ENCODE measurements at places on chromosomes 6 and 20. TPM values are rescaled to one million over a fixed set of nuclear protein-coding genes. Genes with fewer than 3 reads are reported as not detected.
A peak's percentile ranks its signal among the peaks of the same experiment; 100 is the strongest.

GRCh38 chr6:82588020-82588419 is 224.4 kb downstream of the TPBG start:
- no peak overlapping the region for H3K27ac ChIP-seq
- H3K36me3 ChIP-seq: no peaks in the 10 kb centered on the region
- H3K4me1 ChIP-seq: peaks cover 19% of the 10 kb centered on the region
- no peaks in the 10 kb centered on the region for H3K27me3 ChIP-seq

GRCh38 chr20:56359212-56360132 is 698 bp downstream of the FAM210B start:
- no peak for DNase-seq
- peaks cover 3% of the 10 kb centered on the region for H3K27me3 ChIP-seq
- peak overlapping the region; percentile 92 for H3K27ac ChIP-seq
- peak overlapping the region; percentile 96 for H3K4me3 ChIP-seq
- H3K4me1 ChIP-seq: peaks cover 22% of the 10 kb centered on the region

- no peak overlapping the region for H3K27ac ChIP-seq
- no peaks in the 10 kb centered on the region for H3K4me1 ChIP-seq
- no peaks in the 10 kb centered on the region for H3K27me3 ChIP-seq
- DNase-seq: no peak
- peaks cover 9% of the 10 kb centered on the region for H3K36me3 ChIP-seq
- no peak overlapping the region for H3K4me3 ChIP-seq
Observed at GRCh38 chr6:106600329-106600728, 29.0 kb downstream of the RTN4IP1 start.

- no peaks in the 10 kb centered on the region for H3K27me3 ChIP-seq
- H3K36me3 ChIP-seq: no peaks in the 10 kb centered on the region
- H3K4me1 ChIP-seq: peaks cover 20% of the 10 kb centered on the region
- no peak overlapping the region for H3K27ac ChIP-seq
Observed at GRCh38 chr6:163324688-163325389, 89.7 kb upstream of the QKI start.

ELOVL4 gene
- 9.1 TPM for total RNA-seq

DNA sequence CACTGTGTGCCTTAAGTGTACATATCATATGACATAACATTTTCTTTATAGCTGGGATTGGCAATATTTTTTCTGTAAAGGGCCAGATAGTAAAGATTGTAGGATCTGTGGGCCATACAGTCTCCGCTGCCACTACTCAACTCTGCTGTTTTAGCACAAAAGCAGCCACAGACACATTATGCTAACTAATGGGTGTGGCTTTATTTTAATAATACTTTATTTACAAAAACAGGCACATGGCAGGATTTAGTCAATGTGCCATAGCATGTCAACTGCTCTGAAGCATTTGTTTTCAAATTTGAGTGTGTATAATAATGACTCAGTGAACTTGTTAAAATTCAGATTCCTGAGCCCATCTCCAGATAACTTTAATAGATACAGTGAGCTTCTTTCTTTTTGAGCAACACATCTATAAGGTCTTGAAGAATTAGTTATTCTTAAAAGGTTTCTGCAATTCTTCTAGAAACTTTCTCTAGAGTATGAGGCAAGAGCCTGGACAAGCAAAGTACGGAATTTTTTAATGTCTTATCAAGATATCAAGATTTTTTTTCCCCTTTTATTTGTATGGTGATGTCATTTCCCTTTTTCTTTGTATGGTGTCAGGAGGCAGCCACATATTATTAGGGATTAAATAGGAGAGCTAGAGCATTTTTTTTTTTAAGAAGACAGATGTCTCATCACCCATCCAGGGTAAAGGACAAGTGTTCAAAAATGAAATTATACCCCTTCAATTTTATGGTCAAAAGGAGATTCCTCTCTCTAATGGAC is 518.3 kb downstream of the DHX35 start:
- H3K4me3 ChIP-seq: no peak overlapping the region
- H3K27ac ChIP-seq: no peak overlapping the region
- no peak for DNase-seq
- no peaks in the 10 kb centered on the region for H3K36me3 ChIP-seq
- peaks cover 8% of the 10 kb centered on the region for H3K4me1 ChIP-seq

DNA sequence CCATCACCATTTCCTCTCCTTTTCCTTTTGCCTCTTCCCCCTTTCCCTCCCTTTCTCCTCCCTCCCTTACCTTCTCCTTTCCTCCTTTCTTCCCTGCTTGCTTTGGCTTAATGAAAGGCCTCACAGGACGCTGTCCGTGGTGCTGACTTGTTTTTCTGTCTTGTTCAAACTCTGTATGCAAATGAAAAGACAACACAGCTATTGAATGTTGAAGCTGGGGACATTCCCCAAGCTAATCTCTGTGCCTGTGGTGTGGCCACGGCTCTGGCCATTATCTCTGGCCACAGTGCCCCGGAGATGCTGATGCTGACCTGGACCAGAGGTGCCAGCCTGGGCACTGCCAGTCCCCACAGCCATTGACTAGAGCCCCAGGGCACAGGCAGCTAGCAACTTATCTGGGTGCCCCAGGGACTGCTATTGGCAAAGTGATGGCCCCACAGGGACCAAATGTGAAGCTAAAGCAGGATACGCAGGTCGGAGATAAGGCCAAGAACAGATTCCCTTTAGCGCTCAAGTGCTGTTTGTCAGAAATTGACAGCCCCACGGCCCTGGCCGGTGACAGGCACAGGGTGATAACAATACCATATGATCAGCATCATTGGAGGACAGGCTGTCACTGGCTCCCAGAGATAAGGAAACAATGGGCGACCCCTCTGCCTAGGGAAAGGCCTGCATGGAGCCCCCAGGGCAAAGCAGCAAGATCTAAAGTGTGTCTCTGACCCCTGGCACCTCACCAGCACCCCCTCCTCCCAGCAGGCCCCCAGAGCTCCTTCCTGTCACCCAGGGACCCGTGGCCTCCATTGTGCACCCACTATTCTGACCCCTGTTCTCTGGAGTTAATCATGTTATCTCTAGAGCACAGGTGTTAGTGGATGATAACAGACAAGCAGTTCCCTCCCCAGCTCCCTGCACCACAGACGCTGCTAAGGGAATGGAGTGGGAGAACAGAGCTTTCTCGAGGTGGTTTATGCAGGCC is 31.6 kb upstream of the SLC32A1 start:
- H3K27me3 ChIP-seq: peaks cover 27% of the 10 kb centered on the region
- H3K27ac ChIP-seq: no peak overlapping the region
- H3K4me1 ChIP-seq: no peaks in the 10 kb centered on the region

E2F1 gene
- total RNA-seq: 32.8 TPM

GRCh38 chr6:28235912-28236452 is 10.9 kb downstream of the ZSCAN9 start:
- no peaks in the 10 kb centered on the region for H3K4me1 ChIP-seq
- no peak overlapping the region for H3K27ac ChIP-seq
- no peaks in the 10 kb centered on the region for H3K27me3 ChIP-seq
- peaks cover 53% of the 10 kb centered on the region for H3K36me3 ChIP-seq
- no peak for DNase-seq

DNA sequence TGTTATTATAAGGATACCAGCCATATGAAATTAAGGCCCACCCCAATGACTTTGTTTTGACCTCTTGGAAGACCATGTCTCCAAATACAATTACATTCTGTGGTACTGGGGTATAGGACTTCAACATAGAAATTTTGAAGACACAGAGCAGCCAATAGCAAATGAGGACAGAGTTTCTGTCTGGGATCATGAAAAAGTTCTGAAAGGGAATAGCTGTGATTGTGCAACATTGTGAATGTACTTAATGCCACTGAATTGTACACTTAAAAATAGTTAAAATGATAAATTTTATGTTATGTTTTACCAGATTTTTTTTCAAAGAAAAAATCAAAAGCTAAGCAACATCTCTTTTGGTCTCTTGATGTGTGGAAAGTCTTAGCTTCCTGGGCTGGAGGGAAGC is 27.0 kb upstream of the AGPAT4 start:
- H3K4me1 ChIP-seq: no peaks in the 10 kb centered on the region
- no peaks in the 10 kb centered on the region for H3K27me3 ChIP-seq
- no peak overlapping the region for H3K4me3 ChIP-seq
- no peak overlapping the region for H3K27ac ChIP-seq
- DNase-seq: no peak
- H3K36me3 ChIP-seq: no peaks in the 10 kb centered on the region

DNA sequence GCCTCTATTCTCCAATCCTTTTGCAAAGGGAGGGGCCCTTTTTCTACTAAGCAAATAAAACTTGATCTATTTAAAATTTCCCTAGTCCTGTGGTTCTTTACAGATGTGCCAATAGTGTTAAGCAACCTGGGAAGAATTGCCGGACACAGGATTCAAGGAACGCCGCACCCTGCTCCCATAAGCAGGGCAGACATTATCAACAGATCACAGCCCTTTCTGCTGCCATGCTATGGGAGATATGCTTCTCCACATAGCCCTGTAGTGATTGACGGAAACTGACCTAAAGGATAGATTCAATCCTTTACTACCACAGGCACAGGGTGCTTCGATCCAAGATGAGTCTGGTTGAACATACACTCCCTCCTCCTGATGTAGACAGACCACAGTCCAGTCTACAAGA is 118.4 kb upstream of the TRAF3IP2 start:
- H3K27ac ChIP-seq: peak overlapping the region; percentile 66
- no peaks in the 10 kb centered on the region for H3K27me3 ChIP-seq
- peaks cover 22% of the 10 kb centered on the region for H3K4me1 ChIP-seq
- DNase-seq: no peak
- H3K36me3 ChIP-seq: peaks cover 32% of the 10 kb centered on the region

DNA sequence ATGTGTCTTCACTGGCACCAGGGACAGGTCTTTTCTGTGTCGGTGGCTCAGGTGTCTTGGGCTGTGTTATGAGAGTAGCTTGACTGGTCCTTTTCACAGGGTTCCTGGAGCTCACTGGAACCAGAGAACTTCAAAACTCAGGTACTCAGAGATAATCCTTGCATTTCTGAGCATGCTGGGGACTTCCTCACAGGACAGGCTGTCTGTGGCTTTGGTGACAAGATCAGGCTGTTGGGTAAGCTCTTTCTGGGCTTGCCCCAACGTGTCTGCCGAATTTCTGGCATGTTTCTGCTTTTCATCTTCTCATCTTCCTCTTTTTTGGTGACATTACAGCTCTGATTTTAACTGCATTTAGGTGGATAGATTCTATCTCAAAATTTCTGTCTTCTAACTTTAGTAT is 270.0 kb downstream of the CDH26 start:
- peaks cover 5% of the 10 kb centered on the region for H3K27me3 ChIP-seq
- no peaks in the 10 kb centered on the region for H3K4me1 ChIP-seq
- H3K4me3 ChIP-seq: no peak overlapping the region

WFDC2 gene
- 98.9 TPM for total RNA-seq

RAET1E gene
- total RNA-seq: not detected

- no peak overlapping the region for H3K27ac ChIP-seq
- peaks cover 8% of the 10 kb centered on the region for H3K27me3 ChIP-seq
- H3K4me3 ChIP-seq: no peak overlapping the region
- no peak for DNase-seq
Observed at GRCh38 chr20:9829835-9830234, 9.0 kb downstream of the PAK5 start.

DNA sequence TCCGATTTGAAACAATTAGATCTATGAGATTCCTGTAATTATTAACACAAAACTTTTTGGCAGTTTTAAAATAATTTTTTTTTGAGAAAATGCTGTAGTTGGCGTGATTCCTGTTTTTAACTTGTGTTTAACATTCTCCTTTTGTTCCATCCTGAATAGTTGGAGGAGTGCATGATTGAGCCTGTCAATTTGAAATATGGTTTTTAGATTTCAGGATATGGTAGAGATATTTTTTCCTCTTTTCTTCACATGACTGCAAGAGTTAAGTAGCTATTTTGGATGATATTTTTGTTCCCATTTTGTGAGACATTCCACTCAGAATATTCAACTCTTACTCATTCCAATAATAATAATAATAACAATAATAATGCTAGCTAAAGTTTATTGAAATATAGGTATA is 241.7 kb upstream of the MAN1A1 start:
- no peaks in the 10 kb centered on the region for H3K36me3 ChIP-seq
- DNase-seq: no peak
- no peak overlapping the region for H3K27ac ChIP-seq
- no peaks in the 10 kb centered on the region for H3K4me1 ChIP-seq
- no peaks in the 10 kb centered on the region for H3K27me3 ChIP-seq

NKAIN2 gene
- total RNA-seq: 1.7 TPM

DNA sequence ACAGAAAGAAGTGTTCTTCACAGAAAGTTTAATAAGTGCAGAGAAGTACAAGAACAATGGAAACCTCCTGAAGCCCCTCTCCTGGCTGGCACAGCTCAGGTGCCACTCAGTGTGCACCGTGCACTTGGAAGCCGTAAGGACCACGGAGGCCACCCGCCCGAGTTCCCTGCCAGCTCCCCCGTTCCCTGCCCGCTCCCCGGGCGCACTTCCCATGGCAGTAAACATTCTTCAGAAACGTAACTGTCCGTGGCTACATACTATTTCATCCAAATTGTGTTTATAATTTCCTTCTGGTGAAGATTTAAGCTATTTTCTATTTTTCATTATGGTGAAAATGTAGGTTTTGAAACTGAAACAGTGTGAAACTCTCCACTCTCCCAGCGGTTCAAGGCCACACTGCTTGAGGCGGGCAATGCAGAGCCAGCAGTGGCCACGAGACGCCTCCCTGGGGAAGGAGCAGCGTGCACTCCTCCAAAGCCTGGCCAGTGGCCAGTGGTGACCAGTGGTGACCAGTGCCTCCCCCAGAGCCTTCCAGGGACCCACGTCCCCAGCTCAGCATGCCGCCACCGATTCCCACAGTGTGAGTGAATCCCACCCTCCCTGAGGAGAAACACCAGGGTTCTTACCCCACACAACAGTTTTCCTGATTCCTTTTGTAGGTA is 46.4 kb downstream of the TAF4 start:
- no peak overlapping the region for H3K4me3 ChIP-seq
- H3K36me3 ChIP-seq: no peaks in the 10 kb centered on the region
- no peaks in the 10 kb centered on the region for H3K27me3 ChIP-seq

DNA sequence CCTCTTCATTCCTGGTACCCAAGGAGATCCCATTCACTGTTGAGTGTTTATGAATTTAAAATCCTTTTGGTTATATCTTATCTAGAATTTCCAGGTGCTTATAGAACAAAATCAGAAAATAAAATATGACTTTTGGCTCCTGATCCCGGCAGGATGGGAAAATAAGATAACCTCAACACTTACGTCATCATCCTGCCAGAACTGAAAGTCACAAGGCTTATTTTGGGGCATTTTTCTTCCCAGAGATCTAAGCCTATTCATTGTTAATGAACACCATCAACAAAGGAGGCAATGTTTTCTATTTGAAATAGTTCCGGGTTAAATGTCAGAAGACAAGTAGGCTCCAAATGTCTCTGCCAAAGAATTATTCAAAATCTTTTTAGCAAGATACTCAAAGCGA is 580.6 kb downstream of the TFAP2A start:
- H3K27me3 ChIP-seq: no peaks in the 10 kb centered on the region
- H3K4me3 ChIP-seq: no peak overlapping the region
- H3K36me3 ChIP-seq: no peaks in the 10 kb centered on the region
- H3K27ac ChIP-seq: no peak overlapping the region
- H3K4me1 ChIP-seq: no peaks in the 10 kb centered on the region

DNA sequence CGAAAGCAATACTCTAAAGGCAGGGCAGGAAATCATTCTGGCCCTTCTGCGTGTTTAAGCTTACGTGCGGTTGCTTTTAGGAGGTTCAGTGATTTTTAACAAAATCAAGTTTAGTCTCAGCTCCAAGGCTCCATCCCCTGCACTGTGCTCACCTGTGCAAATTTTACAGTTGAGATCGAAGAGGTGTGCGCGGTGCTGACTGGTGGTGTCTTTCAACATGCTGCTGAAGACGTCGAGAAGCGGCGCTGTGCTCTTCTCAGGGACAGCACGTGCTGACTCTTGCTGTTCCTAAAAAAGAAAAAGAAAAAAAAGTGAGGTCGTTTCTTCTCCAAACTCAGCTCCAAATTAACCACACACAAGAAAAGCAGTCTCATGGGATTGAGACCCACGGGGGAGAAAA is 32.0 kb downstream of the DIDO1 start:
- peaks cover 16% of the 10 kb centered on the region for H3K4me1 ChIP-seq
- H3K36me3 ChIP-seq: peaks cover 10% of the 10 kb centered on the region
- no peak overlapping the region for H3K27ac ChIP-seq
- no peaks in the 10 kb centered on the region for H3K27me3 ChIP-seq
